ENCODE measurements at places on chromosomes 3 and 15.
A peak's percentile ranks its signal among the peaks of the same experiment; 100 is the strongest.

GRCh38 chr15:76973362-76973743, 21.6 kb upstream of the PSTPIP1 start:
- no peak for DNase-seq

DNA sequence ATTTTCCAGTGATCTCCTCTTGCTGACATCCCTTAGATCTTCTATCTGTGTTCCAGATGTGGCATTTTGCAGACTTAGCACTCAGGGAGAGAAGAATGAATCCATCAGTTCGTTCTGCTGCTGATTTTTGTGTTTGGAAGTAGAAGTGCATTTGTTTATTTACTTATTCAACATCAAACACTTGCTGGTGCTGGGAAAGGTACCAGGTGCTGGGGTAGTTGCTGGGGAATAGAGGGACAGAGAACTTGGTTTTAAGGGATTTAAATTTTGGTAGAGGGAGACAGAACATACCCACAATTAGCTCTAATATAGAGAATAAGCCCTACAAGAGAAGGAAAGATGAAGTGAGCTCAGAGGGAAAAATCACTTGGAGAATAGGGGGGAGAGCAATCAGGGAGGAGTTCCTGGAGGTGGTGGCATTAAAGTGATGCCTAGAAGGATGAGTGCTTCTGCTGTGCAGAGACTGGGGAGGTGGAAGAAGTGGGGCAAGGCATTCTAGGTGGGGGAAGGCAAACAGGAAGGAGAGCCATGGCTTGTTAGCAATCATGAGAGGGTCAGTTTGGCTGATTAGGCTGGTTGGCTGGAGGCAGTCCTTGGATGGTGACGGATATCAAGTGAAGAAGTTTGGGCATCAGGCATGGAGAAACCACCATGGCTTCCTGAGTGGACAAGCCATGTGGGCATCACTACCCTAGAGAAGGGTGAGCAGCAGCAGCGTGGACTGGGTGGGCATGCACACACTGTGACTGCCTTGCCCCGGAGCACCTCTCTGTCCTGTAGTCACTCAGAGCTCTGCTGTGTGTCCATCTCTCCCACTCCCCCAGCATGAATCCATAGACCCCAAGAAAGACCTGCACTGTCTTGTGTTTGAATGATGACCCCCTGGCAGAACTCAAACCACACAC, 197.3 kb downstream of the OPA1 start:
- DNase-seq, result no peak

- no peak for DNase-seq
Measured at GRCh38 chr3:43774799-43775198, 84.1 kb downstream of the ABHD5 start.

- peak; percentile 83 for DNase-seq
Measured at GRCh38 chr3:51498876-51499738, 708 bp downstream of the DCAF1 start.

DNA sequence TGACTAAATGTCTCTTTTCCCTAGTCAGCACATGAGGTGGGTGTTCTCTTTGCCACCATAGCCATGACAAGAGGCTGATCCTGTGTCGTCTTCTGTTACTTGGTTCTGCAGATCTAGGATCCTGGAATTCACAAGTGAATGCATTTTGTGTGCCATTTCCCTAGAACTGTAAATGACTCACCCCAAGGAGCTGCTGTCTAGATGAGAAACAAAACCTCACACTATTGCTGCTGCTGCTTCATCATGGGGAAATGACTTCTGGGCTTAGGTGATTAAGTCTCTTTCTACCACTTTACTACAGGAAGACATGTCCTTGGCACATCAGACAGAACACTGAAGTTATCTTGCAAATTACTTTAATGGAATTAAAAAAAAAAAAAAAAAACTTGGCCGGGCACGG, 54.9 kb downstream of the SLCO3A1 start:
- DNase-seq, result peak; percentile 66

DNA sequence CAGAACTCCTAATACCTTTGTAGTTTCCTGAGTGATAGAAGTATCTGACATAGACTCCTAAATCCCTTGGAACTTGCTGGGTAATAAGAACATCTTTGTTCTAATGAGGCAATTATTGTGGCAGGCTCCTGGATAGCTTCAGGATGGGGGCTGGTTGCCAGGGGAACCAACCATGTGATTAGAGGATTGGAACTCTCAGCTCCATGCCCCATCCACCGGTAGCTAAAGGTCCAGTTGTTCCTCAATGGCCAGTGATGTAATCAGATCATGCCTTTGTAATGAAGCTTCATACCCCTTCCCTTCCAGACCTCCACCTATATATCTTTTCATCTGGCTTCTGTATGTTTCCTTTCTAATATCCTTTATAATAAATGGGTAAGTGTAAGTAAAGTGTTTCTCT, 221.2 kb upstream of the ALCAM start:
- no peak for DNase-seq

DNA sequence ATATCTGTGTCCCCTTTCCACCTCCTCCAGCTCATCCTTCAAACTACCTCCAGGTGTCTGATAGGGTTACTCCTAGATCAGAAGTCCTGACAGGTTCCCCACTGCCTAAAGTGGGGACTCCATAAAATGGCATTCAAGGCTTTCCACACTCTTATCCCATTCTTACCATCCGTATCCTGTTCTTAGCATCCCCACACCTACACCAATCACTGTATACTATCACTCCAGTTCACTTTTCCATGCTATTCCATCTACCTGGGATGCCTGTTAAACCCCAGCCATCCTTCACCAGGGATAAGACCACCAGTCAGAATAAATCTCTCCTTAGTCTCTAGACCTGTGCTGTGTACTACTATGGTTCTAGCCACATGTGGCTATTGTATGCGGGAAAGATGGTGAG, 19.1 kb downstream of the SSR3 start:
- DNase-seq, result no peak

Data from RCC 7860 (cell line).